Posterior cingulate gyrus (tissue), 11 donors: ENCODE measurements at places on chromosomes 13 and 19.

DNA sequence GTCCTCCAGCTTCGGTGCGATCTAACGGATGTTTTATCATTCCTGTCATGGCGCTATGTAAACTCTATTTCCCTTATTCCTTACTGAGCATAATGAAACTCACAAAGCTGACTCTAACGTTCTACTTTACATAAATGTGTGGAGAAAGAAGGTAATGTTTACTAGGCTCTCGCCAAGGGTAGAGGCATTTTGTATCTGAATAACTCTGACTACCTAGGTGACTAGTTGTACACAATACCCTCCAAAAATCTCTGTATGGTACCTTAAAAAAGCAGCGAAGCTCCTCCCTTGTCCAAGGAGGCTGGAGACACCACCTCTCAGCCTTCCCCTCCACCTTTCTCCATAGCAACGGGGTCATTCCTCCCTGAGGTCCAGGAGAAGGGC is 316 bp upstream of the ZNF530 start:
- no peak for DNase-seq

DNA sequence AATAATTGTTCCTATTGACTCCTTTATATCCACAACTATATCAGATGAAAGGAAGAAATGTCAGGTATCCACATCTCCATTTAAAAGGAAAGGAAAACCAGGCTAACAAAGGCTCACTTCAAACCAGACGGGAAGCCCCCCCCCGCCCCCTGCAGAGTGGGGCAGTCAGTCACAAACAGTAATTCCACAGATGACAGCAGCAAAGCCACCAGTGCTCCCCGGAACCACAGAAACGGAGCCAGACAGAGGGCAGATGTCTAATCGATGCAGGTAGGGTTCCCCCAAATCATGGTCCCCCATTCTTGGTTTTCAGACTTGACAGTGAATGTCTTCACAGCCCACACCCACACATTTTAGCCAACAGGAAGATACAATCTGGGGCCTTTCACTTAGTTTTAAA is 100.8 kb downstream of the STK24 start:
- no peak for DNase-seq

DNA sequence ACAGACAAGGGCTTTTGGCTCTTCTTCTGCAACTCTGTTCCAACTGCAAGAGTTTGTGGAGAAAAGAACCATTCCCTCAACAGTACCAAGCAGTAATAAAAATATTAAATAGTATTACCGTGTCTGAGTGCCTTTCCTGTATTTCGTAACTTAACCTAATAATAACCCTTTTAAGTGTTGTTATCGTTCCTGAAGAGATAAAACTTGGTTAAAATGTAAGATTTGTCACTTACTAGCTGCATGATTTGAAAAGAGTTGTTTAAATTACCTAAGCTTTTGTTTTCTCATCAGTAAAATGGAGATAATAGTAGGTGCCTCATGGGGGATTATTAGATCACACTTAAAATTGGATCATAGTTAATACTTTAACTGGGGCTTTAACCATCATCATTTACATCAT is 447.2 kb downstream of the GPC5 start:
- DNase-seq = no peak

DNA sequence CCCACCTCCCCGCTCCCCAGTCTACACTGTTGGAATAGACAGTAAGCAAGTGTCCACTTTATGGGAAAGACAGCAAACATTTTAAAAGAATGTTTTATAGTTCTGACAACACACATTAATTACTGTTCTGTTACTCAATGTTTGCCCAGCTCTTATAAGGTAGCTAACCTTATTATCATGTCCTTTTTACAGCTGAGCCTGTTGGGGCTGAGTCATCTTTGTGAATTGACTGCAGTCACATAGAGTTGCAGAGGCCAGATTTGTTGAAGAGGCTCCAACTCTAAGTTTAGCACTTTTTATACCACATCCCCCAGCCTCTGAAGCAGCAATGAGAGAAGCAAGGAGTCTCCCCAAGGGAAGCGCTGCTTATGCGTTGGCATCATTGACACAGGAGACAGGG is 76.2 kb downstream of the C13orf42 start:
- DNase-seq = no peak

GRCh38 chr19:2385053-2385721 is 25.1 kb downstream of the TMPRSS9 start:
- DNase-seq = no peak
